ENCODE measurements at places on chromosomes 7 and 10.

DNA sequence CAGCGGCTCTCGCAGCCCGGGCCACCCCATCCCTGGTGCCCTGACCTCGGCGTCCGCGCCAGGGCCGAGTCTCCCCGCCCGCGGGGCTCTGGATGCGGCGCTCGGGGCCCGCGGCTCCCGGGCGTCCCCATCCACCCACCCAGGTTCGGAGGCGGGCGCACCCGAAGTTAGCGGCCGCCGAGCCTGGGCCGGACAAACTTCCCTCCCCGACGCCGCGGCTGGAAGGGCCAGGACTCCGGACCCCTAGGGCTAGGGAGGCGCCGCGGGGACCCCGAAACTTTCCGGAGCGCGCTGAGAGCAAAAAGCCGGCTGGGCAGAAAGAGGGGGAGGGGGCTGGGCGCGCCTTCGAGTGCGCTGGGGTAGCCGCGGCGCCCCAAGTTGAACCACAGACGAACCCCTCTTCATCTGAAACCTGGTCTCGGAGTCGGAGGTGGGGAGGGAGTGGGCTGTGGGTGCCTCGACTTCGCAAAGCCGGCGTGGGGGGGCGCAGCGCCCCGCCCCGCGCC lies 3.7 kb upstream of the ELFN1 start:
- peaks cover 10% of the 10 kb centered on the region for H3K4me1 ChIP-seq
- H3K27me3 ChIP-seq, result peaks cover 14% of the 10 kb centered on the region
- DNase-seq, result no peak
- H3K36me3 ChIP-seq, result peaks cover 3% of the 10 kb centered on the region
- H3K27ac ChIP-seq, result no peak overlapping the region

GRCh38 chr7:4470246-4470645 lies 211.8 kb upstream of the FOXK1 start:
- no peak overlapping the region for H3K27ac ChIP-seq
- peaks cover 4% of the 10 kb centered on the region for H3K4me1 ChIP-seq
- peaks cover 16% of the 10 kb centered on the region for H3K27me3 ChIP-seq
- peaks cover 3% of the 10 kb centered on the region for H3K36me3 ChIP-seq
- no peak for DNase-seq

DNA sequence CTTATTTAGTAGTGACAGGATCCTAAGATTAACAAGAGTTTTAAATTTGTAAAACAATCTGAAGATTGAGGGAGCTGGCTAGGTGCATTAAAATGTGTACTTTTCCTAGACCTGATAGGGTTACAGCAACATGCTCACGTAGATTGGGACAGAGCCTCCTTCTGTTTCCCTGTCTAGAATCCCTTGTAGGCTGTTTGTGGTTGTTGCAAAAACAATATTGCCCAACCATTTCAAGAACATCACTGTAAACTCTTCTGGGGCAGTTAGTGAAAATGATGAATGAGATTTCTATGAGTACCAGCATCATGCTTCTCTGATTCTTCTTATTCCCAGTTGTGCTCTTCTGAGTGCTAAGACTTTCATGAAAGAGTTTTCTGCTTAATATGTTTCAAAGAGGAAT lies 14.7 kb upstream of the CPED1 start:
- no peak overlapping the region for H3K4me3 ChIP-seq
- no peak for DNase-seq
- H3K27me3 ChIP-seq, result no peaks in the 10 kb centered on the region
- peaks cover 25% of the 10 kb centered on the region for H3K36me3 ChIP-seq
- H3K4me1 ChIP-seq, result no peaks in the 10 kb centered on the region
- no peak overlapping the region for H3K27ac ChIP-seq

DNA sequence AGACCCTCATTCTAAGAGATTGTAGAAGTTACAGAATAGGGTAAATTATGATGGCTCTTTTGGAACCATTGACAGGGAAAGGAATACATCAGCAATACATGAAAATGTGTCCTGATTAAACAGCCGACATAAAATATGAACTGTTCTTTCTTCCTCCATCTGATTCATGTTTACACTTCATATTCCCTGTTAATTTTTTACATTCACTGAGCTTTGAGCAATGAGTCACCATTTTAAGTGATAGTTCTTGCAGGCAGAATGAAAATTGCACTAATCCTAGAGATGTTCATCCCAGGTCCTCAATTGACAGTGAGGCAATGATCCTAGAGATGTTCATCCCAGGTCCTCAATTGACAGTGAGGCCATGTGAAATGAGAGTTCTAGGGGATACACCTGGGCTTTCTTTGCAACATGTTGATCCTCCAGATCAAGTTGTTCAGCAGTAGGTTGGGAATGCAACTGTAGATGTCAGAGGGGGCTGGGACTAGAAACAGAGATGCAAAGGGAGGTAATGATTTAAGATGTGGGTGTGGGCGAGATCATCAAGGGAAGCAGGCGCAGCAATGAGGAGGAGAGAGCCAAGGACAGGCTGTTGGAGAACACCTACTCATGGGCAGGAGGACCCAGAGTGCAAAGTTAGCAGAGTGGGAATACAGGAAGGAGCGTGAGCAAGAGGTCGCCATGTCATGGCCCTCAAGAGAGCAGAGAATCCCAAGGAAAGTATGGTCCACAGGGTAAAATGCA lies 138.7 kb downstream of the ZNF365 start:
- no peaks in the 10 kb centered on the region for H3K27me3 ChIP-seq
- no peak overlapping the region for H3K4me3 ChIP-seq
- H3K27ac ChIP-seq, result no peak overlapping the region
- peaks cover 24% of the 10 kb centered on the region for H3K4me1 ChIP-seq

- H3K4me1 ChIP-seq, result peaks cover 13% of the 10 kb centered on the region
- H3K27ac ChIP-seq, result no peak overlapping the region
- DNase-seq, result no peak
- peaks cover 8% of the 10 kb centered on the region for H3K27me3 ChIP-seq
- no peak overlapping the region for H3K4me3 ChIP-seq
Observed at GRCh38 chr10:11439523-11440053, 171.9 kb downstream of the USP6NL start.

- DNase-seq, result no peak
- no peak overlapping the region for H3K27ac ChIP-seq
Observed at GRCh38 chr10:47378606-47379444, 5.3 kb downstream of the ZNF488 start.

DNA sequence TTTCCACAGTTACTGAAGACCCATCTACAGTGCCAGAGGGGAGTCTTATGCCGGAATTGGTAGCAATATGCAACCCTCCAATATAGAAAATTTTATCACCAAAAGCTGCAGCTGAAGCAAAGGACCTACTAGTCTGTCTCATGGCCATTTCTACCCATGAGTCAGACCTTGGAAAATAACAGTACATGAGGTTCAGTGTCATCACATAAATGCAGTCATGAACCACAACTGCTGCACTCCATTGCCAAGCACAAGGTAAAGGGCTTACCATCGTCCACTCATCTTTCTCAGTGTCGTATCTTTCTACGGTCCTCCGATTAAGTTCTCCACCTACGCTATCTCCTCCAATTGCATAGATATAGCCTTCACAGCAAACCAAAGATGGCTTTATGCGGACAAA lies 21.8 kb downstream of the KBTBD2 start:
- no peak for DNase-seq

DNA sequence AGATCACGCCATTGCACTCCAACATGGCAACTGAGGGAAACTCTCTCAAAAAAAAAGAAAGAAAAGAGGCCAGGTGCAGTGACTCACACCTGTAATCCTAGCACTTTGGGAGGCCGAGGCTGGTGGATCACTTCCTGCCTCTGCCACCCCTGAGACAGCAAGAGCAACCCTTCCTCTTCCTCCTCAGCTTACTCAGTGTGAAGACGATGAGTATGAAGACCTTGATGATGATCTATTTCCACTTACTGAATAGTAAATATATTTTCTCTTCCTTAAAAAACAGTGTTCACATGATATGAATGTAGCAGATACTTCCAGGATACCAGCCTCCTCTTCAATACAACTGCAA lies 2.1 kb upstream of the ZKSCAN1 start:
- DNase-seq, result no peak
- H3K36me3 ChIP-seq, result peaks cover 3% of the 10 kb centered on the region
- H3K4me1 ChIP-seq, result peaks cover 11% of the 10 kb centered on the region

- no peak overlapping the region for H3K27ac ChIP-seq
- no peaks in the 10 kb centered on the region for H3K27me3 ChIP-seq
- DNase-seq, result no peak
- no peaks in the 10 kb centered on the region for H3K4me1 ChIP-seq
- H3K4me3 ChIP-seq, result no peak overlapping the region
Observed at GRCh38 chr10:31278279-31278941, 40.6 kb upstream of the ZEB1 start.

DNA sequence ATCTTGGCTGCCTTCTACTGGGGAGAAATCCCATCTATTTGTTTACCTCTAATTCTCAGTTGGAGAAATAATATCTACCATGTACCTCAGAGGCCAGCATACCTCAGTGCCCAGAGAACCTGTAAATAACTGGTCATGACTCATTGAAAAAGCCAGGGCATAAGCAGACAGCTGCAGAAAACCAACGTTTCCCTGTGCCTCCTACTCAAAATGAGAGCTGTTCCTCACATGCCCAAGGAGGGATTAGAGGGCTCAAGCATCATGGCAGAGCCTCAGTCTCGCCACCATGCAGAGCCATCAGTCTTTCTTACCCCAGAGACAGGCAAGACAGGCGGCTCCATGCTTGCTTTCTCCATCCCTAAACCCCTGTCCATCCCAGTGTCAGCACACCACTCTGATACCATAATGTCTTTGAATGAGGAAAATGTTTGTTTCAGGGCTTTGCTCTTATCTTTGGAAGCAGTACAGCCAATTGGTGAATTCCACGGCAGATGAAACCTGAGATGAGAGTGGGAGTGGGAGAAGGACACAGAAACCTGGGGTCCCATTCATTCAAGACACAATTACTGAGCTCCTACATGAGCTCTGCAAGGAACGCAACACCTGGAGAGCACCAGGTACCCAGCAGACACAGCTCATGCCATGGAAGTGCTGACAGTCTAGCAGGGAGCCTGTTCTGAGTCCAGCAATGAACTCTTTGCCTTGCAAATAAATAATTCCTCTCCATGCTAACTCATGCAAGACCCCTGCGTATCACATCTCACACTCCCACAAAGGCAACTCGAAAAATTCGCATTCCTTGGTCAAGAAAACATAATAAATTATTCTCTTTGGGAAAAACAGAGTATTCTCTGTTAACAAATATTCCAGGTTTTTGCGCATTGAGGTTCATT lies 21.1 kb downstream of the PON1 start:
- peaks cover 4% of the 10 kb centered on the region for H3K27me3 ChIP-seq
- H3K4me1 ChIP-seq, result no peaks in the 10 kb centered on the region
- no peak overlapping the region for H3K4me3 ChIP-seq
- no peaks in the 10 kb centered on the region for H3K36me3 ChIP-seq

GRCh38 chr7:20158684-20159083 lies 58.5 kb downstream of the MACC1 start:
- H3K27me3 ChIP-seq, result no peaks in the 10 kb centered on the region
- no peak overlapping the region for H3K4me3 ChIP-seq
- H3K27ac ChIP-seq, result peak overlapping the region; percentile 31

DNA sequence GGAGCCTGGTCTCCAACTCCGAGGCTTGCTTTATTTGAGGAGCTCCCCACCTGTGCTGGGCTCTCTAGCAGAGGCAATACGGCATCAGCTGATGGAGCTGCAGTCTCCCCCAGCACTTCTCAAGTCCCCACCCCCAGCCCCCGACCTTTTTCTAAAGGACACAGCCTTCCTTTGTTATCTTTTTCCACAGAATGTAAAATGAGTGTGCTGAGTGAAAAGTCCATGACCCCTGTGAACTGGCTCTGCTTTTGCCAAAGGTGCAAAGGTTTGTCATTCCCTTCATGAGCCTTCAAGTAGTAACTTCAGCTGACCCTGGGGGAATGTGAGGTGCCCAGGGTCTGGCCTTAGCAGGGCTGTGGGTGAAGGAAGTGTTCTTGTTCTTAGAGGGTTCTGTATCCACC lies 25.5 kb downstream of the LRRC4 start:
- H3K27me3 ChIP-seq, result no peaks in the 10 kb centered on the region
- H3K27ac ChIP-seq, result no peak overlapping the region
- H3K4me3 ChIP-seq, result no peak overlapping the region
- no peak for DNase-seq
- peaks cover 11% of the 10 kb centered on the region for H3K36me3 ChIP-seq

DNA sequence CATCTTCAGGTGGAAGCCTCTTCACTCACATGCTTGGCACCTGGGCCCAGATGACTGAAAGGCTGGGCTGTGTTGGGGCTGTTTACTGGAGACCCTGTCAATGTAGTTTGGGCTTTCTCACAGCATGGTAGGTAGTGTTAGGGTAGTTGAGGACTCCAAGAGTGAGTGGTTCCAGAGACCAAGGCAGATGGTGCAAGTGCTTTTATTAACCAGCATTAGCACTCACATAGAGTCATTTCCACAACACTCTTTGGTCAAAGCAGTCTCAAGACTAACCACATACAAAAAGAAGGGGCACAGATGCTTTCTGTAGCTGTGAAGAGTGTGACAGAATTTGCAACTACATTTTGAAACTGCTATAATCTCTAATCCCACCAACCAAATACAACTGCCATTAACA lies 135.0 kb downstream of the RTKN2 start:
- DNase-seq, result no peak
- no peaks in the 10 kb centered on the region for H3K4me1 ChIP-seq
- no peak overlapping the region for H3K4me3 ChIP-seq
- H3K27me3 ChIP-seq, result no peaks in the 10 kb centered on the region
- H3K36me3 ChIP-seq, result peaks cover 4% of the 10 kb centered on the region

GRCh38 chr7:142974626-142975025 lies 12.5 kb upstream of the KEL start:
- H3K36me3 ChIP-seq, result no peaks in the 10 kb centered on the region
- peaks cover 5% of the 10 kb centered on the region for H3K27me3 ChIP-seq
- no peak overlapping the region for H3K27ac ChIP-seq
- DNase-seq, result no peak
- H3K4me3 ChIP-seq, result no peak overlapping the region

DNA sequence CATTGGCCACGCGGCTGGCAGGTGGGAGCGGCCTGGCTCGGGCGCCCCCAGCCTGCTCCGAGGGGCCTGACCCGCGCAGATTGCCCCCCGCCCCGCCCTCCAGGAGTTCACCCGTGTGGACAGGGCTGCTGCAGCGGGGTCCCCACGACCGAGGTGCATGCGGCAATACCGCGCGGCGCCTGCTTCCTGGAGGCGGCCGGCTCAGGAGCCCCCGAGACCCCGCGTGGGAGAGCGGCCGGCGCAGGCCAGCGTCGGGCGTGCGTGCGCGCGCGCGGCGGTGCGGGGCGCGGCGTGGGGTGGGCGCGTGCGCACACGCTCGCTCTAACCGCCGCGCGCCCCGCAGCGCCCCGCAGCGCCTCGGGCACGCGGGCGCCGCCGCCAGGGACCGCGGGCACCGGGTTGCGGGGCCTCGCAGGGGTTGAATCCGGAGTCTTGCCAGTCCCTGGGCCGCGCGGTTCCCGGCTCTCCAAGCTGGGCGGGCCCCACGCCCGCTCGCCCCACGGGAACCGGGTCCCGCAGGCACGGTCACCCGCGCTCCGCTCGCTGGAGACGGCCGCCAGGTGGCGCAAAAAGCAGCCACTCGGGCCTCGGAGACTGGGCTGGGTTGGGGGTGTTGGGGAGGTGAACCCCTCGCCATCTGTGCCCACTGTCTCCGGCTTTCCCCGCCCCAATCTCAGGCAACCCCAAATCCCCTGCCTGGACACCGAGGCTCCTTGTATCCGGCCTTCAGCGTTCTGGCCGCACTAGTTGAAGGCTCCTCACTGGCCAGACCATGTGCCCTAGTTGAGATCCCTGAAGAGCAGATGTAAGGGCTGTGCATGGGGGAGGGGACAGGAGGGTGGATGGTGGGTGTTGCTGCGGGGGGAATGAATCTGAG lies 1.3 kb upstream of the ACHE start:
- H3K36me3 ChIP-seq, result peaks cover 2% of the 10 kb centered on the region
- H3K4me3 ChIP-seq, result peak overlapping the region; percentile 80
- H3K27ac ChIP-seq, result no peak overlapping the region
